Renal cortex interstitium (tissue), 15 donors: ENCODE measurements at places on chromosomes 7 and 10.

DNA sequence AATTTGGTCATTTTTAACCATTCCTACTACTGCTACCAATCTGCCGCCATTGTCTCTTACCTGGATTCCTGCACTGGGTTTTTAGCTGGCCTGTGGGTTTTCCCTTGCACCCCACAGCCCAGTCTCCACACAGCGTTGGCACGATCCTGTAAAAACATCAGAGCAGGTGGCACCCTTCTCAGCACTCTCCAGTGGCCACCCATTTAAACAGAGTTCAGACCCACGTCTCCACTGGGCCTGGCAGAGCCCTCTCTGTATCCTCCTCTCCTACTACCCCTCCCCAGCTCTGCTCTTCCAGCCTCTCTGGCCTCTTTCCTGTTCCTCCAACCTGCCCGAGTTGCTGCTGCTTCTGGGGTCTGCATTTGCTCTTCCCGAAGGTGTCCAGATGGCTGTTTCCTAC lies 259.4 kb downstream of the SDK1 start:
- DNase-seq, result no peak

GRCh38 chr7:51071427-51071826 lies 245.2 kb downstream of the COBL start:
- no peak for DNase-seq

- DNase-seq, result no peak
These were observed 17.6 kb downstream of the CCDC136 start for GRCh38 chr7:128809363-128809762.

DNA sequence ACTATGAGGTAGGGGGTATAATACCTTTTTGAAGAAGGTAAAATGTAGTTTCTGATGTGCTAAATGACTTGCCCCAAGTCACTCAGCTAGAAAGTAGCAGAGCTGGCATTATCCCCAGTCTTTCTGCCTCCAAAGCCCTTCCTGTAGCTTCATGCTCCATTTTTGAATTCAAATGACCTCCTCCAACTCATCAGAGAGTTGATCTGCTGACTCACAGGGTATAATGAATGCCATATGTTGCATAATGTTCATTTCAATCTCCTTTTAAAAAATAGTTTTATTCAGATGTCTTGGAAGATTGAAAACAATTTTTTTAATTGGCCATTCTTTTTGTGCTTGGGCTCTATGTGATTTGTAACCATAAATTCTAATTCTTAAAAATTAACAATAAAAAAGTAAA lies 272.8 kb upstream of the IMMP2L start:
- DNase-seq, result no peak
